Progenitor cell of endocrine pancreas (in vitro differentiated cells): ENCODE measurements at places on chromosomes 5 and 9. TPM values are rescaled to one million over a fixed set of nuclear protein-coding genes. Genes with fewer than 3 reads are reported as not detected.

MEIKIN gene
- total RNA-seq: not detected in 2 replicates

C5orf63 gene
- total RNA-seq: 9.1 and 9.9 TPM in 2 replicates

LCN15 gene
- total RNA-seq: not detected in 2 replicates

CATSPER3 gene
- 1.3 and 1.4 TPM in 2 replicates for total RNA-seq

CCNO gene
- total RNA-seq: 0.19 TPM in 1 of 2 replicates, not detected in the other
